ENCODE measurements at places on chromosomes 13 and 19. TPM values are rescaled to one million over a fixed set of nuclear protein-coding genes. Genes with fewer than 3 reads are reported as not detected.

DNA sequence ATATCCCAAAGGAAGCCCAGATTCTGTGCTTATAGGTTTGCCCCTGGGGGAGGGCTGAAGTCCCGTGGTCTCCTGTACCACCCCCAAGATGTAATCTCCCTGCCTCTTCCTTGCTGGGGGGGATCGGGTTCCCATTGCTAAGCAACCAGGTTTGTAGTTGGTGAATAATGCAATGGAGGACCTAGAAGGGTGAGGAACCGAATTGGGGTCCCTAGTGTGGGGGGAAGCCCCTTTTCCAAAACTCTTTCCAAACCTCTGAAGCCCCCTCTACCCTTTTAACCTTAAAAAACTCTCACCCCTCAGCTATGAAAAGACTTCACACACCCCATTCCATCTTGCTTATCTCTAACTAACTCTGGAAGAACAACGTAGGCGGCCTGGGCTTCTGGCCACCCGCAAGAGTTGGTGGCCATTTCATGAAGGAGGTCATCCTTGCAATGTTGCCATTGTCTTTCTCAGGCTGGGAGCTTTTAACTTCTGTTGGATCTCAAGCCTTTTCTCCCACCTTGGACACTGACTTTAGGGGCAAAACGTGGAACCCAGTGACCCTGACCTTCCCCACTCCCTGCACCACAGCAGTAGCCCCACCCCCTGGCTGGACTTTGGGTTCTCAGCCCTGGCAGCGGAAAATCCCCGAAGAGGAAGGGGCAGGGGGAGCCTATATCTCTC, 661 bp downstream of the PALM3 start:
- DNase-seq, result no peak

- DNase-seq, result no peak
Measured at GRCh38 chr13:39787086-39787487, 131.6 kb downstream of the COG6 start.

Gene ALKBH7
- 35.9 TPM for total RNA-seq

Gene SCEL
- total RNA-seq, result not detected

- no peak for DNase-seq
Measured at GRCh38 chr13:93001866-93002461, 224.6 kb upstream of the GPC6 start.

DNA sequence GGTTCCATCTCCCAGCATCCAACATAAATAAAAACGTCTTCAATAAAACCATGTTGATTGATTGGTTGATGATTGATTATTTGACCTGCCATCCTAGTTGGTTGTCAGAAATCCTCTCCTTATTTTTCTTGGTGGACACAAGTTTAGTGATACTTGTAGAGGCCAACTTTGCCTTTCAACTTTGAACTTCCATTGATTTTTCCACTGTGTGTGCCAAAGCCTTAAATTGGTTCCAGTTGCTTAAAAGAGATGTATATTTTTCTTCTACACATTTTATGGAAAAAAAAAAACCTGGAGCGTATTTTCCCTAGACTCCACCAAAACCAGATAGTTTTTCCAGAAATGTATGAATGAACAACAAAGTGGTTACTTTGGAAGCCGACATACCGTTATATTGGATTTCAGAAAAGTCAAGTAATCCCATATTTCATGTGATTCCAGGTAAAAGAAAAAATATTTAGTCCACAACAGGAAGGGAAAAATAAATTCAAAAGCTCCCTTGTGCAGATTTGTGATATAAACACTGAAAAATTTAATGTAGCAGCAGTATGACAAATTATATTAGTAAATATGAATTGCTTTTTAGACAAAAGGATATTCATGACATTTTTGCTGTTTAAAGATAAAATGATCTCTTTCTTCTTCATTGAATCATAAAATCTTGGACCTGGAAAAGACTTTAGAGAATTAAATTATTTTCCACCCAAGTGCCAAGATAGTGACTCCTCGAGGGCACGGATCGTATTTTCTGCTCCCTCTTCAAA, 85.2 kb downstream of the MBNL2 start:
- no peak for DNase-seq

DNA sequence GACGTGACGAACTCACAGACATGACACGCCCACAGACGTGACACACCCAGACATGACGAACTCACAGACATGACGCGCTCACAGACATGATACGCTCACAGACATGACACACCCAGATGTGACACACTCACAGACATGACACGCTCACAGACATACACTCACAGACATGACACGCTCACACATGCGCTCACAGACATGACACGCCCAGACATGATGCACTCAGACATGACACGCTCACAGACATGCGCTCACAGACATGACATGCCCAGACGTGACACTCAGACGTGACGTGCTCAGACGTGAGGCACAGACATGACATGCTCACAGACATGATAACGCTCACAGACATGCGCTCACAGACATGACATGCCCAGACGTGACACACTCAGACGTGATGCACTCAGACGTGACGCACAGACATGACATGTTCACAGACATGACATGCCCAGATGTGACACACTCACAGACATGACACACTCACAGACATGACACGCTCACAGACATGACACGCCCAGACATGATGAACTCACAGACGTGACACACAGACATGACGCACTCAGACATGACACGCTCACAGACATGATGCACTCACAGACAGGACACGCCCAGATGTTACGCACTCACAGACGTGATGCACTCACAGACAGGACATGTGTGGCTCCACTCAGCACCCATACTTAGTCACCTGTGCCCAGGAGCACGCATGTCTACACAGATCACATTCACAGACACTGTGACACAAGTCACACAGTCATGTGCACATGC, 8.1 kb downstream of the ERFL start:
- no peak for DNase-seq

Gene HMG20B
- total RNA-seq, result 66.3 TPM

Gene CYP2S1
- total RNA-seq, result 0.34 TPM

GRCh38 chr13:106178816-106179215, 356.6 kb downstream of the EFNB2 start:
- no peak for DNase-seq

Gene ZNF382
- 8.8 TPM for total RNA-seq

DNA sequence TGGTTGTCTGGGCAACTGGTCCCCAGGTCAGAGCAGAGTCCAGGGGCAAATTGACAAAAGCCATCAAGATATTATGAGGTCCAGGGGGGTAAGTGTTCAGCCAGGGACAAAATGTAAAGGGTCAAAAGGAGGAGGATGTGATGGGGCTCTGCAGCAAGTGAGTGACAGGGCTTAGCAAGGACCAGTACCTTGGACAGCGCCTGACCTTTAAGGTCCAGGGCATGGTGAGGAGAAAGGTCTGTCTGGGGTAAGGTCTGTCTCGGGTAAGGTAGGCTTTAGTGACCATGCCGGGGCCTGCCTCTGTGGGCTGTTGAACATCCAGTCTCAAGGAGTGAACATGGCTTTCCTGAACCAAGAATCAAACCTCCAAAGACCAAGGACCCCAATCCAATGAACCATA, 6.3 kb upstream of the ZNF358 start:
- DNase-seq, result no peak

Gene SHD
- total RNA-seq, result 1.2 TPM

Gene IGFL3
- not detected for total RNA-seq

Gene RAB3A
- 6.3 TPM for total RNA-seq

Gene LGALS7
- not detected for total RNA-seq

DNA sequence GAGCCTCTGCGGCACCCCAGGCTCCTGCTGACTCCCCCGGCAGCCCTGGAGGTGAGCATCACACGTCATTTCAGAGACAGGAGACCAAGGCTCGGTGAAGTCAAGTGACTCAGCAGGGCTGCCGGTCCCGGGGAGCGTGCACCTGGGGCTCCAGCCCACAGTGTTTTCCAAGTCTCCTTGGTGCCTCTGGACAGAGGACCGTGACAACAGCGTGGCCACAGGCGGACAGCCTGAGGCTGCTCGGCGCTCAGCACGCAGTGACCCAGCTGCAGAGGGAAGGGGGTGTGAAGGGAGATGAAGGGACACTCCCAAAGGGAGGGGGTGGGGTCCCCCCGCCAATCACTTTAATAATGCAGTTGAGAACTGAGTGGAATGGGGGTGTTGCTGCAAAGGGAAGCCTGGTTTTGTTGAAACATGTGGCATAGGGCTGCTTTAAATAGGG, 17.5 kb upstream of the ASPDH start:
- no peak for DNase-seq

Gene UPF3A
- 45.9 TPM for total RNA-seq

DNA sequence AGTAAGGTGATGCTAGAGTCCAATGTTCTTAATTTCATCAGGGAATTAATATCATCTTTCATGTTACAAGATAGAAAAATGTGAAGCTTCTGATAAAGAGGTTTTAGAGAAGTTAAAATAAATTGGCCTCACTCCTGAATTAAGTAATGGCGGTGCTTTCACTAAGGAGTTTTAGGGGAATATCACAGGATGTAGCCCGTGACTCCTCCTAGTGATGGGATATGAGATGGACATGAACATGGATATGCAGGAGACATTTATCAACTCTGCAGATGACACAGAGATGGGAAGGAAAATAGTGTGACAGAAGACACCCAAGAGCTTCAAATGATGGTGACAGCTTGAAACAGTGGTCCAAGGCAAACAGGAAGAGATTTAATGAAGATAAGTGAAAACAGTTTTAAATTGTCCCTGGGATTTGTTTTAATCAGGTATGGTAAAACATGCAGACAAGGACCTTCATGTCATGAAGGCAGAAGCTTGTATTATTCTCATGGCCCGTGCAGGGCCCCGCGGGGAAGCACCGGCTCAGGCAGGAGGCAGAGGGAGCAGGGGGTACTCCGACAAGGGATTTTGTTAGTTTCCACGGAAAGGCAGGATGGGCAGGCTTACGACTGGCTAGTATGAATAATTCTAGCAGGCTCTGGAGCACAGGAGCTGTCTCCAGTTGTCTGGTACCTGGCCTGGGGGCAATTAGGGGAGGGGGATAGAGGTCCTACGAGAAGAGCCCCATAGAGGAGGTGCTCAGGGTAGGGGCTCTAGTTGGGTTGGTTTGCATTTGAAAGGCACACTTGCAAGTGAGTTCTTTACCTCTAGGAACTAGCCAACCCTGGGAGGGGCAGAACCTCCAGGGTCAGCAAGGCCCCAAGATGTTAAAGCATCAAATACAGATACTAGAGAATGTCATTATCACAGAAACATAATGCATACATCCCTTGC, 38.7 kb upstream of the FARP1 start:
- no peak for DNase-seq

GRCh38 chr19:2049741-2050348, 1.2 kb downstream of the MKNK2 start:
- peak; percentile 69 for DNase-seq

DNA sequence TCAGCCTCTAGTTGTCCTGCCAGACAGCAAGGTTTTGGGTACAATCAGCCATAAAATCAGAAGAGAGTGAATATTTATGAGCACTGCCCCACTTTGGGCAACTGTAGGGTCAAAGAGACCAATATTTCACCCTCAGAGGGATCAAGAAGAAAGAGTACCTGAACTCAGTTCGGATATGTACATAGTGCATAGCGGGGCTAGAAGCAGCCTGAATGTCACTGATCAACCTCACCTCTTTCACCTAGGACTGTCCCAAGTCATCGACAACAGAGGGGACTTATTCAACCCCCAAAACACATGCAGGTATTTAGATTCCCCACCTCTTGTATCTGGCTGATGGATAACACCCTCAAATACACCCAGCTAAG, 446.9 kb downstream of the COG6 start:
- no peak for DNase-seq

DNA sequence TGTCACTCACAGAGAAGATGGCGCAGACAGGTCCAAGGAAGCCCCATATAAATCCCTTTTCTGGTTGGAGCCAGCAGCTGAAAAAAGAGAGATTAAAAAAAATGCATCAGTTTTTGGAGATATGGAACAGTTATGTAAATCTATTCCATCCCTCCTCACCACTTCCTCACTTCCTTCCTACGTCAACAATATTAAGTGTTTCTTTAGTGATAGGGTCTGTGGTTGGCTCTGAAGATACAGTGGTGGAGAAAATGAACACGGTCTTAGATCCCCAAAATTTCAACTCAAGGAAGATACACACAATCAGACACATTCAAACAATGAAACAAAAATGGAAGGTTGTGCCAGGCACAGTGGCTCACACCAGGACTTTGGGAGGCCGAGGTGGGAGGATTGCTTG, 31.5 kb downstream of the ADGRE2 start:
- DNase-seq, result no peak

DNA sequence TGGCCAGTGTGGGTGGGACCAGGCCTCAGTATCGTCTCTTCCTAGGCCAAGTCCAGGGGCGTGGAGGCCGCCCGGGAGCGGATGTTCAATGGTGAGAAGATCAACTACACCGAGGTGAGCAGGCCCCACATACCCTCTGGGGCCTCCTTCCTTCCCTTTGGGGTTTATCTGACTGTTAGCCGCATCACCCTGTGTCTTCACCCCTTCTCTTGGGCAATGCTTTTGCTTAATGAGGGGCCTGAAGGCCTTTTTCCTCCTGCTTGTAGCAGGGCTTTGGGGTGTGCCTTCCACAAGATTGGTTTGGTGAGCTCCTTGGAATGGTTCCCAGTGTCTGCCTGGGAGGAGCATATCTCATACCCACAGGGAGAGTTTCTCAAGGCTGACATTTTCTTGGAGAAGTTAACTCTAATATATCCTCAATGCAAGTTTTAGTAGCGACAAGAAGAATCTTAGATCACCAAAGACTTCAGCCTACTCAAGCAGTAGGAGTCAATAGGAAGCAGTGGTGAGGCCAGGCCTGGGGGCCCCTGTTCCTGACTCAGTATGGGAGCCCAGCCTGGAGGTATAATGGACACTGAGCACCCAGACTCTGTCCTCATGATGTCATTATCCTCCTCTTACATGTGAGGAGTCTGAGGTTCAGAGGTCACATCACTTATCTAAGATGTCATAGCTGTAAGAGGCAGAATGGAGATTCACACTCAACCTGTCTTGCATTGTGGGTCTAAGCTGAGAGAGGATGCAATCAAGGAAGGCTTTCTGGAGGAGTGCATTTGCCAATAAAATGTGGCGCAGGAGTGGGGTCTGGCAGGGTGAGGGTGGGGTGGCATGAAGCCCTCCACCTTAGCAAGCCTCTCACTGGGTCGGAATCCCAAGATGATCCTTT, 2.0 kb downstream of the GPI start:
- DNase-seq, result no peak

GRCh38 chr19:15137777-15138176, 30.6 kb downstream of the SYDE1 start:
- no peak for DNase-seq

DNA sequence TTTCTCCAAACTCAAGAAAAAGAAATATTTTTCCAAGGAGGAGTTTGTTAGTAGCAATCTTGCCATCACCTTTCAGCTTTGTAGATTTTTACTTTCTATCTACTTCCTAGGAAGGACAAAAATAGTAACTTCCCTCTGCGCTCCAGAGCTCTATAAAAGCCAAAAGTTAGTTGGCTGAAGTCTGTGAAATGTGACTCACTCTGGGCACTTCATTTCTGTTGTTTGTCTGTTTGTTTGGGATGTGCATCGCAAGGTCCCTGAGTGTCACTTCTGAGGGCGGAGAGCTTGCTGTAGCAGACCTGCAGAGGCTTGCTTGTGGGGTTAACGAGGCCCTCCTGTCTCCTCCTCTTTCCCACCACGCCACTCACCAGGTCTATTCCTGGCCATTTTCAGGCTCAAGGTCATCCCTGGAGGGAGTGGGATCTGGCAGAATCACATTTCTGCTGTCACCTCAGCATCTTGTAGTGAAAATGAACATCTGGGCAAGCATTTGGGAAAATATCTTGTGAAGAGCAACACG, 307.6 kb downstream of the GPC6 start:
- DNase-seq, result no peak
